ENCODE measurements at places on chromosomes 2 and 18.

DNA sequence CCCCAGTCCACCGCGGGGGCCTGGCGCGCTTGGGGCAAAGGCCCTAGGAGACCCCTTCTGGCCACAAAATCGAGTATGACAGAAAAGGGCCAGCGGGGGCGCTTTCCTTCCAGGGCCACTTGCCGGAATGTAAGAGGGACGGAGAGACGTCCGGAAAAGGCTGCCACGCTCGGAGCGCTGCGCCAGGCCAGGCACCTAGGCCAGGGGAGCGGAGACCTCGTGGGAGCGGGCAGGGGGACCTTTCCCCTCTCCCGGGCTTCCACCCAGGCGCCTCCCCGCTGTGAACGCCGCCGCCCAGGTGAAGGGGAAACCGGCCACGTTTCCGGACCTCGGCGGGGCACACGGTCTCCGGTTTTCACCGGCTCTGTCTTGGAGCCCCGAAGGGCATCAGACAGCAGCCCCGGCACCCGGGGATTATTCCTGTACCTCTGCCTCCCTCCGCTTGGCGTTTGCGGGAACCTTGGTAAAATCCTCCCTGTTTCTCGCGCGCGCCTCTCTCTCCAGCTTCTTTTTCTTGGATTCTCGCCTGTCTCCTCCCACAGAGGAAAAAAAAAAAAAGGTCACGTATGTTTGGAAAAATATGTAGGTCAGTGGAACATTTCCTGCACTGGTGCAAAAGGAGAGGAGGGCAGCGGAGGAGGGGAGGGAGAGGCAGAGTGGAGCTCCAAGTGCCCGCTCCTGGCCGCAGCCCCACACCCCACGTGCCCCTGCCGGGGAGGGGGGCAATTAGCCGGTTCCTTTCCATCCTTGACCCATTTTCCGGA, 1.2 kb upstream of the NPAS2 start:
- DNase-seq: no peak

GRCh38 chr2:96213379-96213778, 4.8 kb upstream of the STARD7 start:
- DNase-seq: no peak

GRCh38 chr2:108967757-108968156, 21.3 kb downstream of the EDAR start:
- no peak for DNase-seq

DNA sequence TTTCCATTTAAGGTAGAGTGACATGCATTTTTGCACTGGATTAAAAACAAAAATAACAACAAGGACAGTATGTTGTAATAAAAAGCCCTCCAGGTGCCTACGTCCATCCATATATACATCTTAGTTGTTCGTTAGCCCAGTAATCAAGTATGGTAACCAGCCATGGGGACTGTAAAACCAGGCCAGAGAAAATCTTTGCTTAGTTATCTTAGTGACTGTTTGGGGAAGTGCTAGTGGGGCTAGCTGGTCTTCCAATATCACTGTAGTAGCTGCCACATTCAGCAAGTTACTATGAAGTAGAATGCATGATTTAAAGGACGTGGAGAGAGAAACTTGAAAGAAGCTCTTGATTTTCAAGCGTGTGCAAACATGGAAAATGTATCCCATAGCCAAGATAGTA, 95.9 kb upstream of the STON1 start:
- no peak for DNase-seq
